ENCODE measurements at places on chromosomes 13 and 19.

GRCh38 chr19:2239771-2240770 is 3.4 kb downstream of the SF3A2 start:
- DNase-seq, result peak; percentile 44

DNA sequence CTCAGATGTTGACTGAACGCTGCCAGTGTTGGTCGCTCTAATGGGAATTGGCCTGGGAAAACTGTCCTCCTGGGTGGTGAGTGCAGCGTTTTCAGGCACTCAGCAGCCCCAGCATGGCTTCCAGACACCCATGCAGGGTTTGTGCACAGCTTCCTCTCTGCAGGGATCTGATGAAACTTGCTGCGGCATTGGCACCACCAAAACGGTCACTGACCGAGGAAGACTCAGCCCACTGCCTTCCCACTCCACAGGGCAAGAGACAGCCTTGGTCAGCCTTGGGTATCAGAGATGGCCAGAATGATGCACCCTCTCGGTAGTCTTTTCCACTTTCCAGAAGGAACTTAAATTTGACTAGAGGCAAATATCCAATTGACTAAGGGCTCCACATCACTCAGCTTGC is 398.9 kb downstream of the IRS2 start:
- no peak for DNase-seq

- DNase-seq, result no peak
Measured at GRCh38 chr13:64164435-64164834, 2748.8 kb upstream of the PCDH20 start.

DNA sequence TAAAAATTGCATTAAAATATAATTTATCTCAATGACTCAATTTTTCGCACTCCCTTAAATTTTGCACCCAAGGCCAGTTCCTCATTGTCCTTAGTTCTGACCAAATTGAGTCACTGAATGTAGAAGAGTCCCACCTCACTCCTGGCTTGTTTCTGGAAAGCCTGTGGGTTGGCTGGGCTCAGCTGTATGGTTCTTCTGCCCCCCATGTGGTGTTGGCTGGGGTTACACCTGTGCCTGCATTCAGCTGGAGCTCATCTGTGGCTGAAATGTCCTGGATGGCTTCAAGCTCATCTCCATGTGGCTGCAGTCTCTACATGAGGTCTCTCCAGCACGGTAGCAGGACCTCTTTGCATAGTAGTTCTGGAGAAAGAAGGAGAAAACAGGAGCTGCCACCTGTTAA is 7.2 kb upstream of the IRGC start:
- no peak for DNase-seq

GRCh38 chr13:26589754-26590153 is 32.3 kb downstream of the WASF3 start:
- DNase-seq, result no peak

DNA sequence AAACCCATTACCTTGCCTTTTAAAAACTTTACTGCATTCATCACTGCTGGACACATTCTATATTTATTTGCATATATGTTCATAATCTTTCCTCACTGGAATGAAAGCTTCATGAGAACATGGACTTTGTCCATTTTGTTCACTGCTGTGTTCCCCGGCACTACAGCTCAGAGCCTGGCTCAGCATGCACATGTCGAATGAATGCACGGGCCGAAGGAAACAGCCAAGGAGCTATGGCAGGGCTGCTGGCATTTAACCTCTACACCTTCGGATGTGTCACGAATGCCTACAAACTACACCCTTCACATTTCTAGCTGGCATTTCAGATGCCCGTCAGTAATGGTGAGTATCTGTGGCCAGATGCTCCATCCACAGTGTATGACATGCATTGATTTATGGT is 7.6 kb downstream of the MTIF3 start:
- no peak for DNase-seq

DNA sequence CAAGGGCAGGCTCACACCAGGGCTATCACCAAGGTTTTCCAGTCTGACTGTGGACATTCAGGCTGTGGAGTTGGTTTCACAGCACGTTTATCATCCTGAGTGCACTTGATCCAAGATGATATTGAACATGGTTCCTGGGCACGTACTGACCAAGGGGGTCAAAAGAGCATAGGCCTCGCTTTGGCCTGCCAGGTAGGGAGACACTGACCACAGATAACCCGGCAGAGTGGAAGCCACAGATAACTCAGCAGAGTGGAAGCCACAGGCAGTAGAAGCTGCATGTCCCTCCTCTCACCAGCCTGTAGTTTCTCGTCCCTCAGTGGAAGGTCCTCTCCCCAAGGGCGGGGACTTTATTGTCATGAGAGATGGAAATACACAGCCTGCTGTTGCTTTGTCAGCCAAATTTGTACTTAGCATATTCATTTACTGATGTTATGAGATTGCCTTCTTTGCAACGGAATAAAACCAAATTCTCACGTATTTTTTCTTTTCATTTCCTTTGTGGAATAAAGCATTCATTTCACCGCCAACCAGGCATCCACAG is 8.8 kb upstream of the KRTDAP start:
- DNase-seq, result no peak

DNA sequence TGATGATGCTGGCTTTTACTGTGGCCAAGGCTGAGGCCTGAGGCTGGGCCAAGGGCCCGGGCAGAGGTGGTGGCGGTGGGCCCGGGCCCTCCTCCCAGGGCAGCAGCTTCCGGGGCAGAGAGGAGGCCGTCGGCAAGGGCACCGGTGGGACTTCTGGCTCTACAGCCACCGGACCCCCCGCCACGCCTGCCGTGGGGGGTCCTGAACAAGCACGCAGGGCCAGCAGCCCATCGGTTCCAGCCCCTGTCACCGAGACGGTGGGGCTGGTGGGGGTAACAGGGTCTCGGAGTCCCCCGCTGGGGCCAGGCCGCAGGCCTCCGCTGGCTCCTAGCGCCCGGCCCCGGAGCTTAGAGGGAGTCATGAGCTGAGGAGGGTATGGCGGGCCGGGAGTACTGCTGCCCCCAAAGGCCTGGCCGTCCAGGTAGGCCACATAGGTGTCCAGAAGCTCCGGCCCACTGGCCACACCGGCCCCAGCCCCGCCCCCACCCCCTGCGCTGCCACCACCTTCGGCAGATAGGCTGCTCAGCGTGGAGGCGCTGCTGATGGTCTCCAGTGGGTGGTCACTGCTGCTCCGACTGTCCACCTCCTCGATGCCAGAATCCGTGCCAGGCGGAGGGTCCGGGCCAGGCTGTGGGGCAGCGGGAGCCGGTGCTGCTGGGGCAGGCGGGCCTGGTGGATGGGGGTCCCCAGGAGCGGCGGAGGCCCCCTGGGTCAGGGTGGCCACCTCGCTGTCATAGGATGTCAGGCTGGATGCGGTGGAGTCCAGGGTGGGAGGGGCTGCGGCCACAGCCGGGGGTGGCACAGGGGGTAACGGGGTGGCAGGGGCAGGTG is 17.3 kb downstream of the C19orf81 start:
- DNase-seq, result no peak

DNA sequence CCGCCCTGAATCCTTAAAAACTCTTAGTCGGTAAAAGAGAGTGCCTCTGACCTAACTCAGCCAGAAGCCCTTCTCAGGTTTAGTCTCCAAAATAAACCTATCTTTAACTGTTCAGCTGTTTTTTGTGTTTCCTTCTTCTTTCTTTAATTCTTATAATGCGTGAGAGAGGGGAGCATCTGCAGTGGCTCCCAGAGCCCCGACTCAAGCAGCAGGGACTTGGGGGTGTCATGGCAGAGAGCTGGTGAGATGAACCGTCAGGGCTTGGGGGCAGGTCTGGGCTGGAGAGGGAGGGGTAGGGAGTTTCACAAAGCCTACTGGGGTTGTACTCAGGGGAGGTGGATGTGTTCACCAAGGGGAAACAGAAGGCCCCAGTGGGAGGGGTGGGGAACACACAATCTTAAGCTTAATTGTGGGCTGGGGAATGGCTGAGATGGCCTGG is 16.8 kb upstream of the SIGLEC6 start:
- DNase-seq, result no peak

DNA sequence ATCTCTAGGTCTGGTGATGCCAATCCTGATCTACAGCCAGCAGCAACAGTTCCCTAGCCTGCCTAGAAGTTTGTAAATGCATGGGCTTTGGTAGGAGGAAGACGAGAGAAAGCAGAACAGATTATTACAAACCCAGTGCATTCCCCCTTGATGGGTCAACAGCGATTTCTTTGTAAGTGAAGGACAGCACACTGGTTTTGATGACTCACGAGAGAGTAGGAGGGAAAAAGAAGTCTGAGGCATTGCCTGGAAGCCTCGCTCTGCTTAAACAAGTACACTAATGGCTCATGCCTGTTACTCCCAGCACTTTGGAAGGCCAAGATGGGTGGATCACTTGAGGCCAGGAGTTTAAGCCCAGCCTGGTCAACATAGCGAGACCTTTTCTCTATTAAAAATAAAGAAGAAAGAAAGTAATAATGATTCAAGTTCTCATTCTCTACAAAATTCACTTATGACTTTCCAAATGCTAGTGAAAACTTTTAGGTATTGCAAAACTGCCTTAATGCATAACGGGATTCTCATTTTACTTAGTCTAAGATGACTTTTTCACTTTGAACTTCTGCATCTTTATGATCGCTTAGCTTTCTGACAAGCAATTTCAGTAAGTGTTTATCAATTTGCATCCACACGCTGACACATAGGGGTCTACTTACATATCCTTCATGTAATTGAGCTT is 47.7 kb upstream of the USPL1 start:
- DNase-seq, result no peak

GRCh38 chr13:49925881-49926418 is 10.2 kb downstream of the SPRYD7 start:
- DNase-seq, result no peak

GRCh38 chr19:29247872-29248271 is 34.9 kb upstream of the UQCRFS1 start:
- no peak for DNase-seq

GRCh38 chr19:7512400-7512851 is 3.5 kb upstream of the ZNF358 start:
- DNase-seq, result no peak

DNA sequence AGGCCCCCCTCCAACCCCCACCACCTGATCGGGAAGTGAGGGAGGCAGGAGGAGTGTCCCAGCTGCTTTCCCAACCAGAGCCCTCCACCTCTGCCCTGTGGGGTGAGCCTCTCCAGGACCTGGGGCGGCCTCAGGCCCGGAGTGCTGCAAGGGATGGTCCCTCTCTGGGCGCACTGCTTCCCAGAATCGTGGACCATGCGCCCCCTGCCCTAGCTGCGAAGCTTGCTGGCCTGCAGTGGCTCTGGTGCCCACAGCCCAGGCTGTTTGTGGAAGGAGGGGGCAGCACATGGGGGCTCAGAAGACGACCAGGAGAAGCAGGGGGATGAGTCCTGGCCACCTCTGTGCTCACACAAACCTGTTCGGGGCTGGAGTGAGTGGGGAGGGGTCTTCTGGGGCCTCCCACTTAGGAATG is 33.6 kb downstream of the CEBPG start:
- no peak for DNase-seq

DNA sequence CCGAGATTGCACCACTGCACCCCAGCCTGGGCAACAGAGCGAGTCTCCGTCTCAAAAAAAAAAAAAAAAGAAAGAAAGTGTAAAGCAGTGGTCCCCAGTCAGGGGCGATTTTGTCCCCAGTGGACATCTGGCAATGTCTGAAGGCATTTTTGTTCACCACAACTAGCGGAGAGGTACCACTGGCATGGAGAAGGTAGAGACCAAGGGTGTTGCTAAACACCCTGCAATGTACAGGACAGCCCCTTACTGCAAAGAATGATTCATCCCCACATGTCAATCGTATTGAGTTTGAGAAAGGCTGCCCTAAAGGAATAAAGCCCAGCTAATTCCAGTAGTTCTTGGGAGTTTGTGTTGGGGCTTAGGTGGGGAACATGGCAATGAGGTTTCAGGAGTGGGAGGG is 38.7 kb downstream of the CYP4F2 start:
- no peak for DNase-seq

DNA sequence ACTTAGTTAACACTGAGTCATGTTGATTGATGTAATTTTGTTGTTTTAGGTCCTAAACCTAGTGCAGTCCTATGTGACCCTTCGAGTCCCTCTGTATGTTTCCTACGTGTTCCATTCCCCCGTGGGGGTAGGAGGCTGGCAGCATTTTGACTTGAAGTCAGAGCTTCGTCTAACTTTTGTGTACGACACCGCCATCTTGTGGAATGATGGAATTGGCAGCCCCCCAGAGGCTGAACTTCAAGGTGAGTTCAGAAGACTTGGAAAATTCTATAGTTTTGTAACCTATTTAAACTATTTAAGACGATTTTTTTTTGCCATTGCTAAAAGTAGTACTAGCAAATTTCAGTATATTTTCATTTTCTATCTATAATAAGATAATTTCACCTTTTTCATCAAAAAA is 117.9 kb downstream of the STOML3 start:
- DNase-seq, result peak; percentile 73

- DNase-seq, result no peak
Measured at GRCh38 chr19:16018801-16019551, 57.3 kb upstream of the TPM4 start.

DNA sequence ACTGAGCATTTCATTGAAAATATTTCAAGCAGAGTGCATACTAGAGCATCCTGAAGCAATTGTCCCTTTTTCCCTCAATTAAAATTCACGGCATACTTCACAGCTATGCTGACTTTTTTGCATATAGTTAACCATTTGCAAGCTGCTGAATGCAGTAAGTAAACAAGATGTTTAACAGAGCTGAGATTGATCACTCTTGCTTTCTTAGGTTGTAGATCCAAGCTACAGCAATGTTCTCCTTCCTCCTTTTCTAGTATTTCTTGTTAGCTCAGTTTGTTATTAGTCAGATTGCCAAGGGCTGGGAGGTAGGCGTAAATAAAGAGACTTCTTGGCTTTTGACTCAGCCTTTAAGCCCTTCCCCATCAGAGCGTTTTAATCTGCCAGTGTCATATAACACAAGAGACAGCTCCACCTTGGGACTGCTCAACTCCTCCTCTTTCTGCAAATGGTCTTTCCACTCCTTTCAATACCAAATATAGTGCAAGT is at the start of gene SLITRK6:
SLITRK6 (minus strand) TSS at position 323 of the 486 bp plus-strand sequence. CDS start 2,911 bp downstream, outside the sequence.
- no peak for DNase-seq

DNA sequence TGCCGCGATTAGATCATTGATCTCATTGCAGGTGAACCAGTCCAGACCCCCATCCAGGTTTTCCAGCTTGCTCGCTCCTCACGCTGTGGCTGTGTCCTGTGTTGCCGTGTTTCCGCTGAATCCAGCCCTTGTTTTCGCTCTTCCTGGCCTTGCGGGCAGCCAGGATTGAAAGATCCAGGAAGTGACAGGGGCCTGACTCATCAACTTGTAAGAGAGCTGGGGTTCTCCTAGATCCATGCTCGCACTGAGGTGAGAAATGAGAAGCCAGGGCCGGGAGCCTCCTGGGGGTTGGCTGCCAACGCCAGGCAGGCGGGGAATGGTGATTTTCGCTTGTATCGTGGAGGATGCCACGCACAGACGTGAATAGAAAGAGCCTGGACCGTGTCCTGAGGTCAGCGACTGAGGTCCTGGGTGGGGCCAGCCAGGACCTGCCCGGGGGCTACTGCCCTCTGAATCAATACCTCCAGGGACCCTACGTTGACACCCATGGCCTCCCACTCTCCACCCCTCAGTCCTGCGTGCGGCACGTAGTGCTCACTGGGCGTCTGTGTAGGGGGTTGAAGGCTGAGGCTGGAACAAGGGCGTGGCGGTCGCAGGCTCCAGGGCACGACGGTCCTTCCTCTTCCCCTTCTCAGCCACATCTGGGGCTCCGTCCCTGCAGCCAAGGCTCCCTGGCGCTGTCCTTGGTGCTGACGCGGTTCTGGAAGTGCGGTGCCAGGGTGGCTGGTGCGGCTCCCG is 7.3 kb upstream of the PTPRH start:
- DNase-seq, result no peak

All from MM.1S (cell line).